GM10248 (cell line): ENCODE measurements at places on chromosomes 11 and 22.

- DNase-seq = no peak
Observed at GRCh38 chr22:27399161-27399560, 402.4 kb downstream of the MN1 start.

DNA sequence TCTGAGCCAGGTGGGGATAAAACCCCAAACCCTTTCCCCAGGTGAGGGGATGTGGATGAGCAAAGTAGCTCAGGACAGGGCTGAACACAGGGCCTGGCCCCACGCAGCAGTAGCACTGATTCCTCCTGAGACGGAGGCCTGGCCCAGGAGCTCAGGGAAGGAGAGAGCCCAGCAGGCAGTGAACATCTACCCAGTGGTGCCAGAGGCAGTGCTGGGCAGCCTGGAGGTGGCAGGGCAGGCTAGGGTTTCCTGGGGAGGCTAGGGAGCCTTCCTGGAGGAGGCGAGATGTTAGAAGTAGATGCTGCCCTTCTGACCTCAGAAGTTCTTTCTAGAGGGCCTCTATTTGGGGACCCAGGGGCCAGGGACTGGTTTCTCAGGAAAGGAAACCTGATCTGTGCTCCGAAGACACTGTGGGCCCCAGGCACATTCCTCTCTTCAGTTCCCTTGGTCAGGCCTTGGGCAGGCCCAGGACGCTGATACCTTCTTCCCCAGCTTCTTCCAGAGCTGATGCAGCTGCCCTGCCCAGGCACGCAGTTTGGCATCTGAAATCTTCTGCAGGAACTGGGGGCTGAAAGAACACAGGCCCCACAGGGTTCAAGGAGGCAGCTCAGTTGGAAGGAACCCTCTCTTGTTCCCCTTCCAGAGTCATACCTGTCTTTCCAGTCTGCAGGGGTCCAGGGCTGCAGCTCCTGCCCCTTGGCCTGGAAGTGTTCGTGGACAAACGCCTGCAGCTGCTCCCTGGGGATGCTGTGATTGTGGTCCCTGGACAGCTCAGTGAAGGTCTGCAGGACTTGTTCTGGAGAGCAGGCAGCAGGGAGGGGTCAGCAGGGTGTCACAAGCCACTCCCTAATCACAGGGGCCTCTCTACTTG lies 16.8 kb downstream of the TREH start:
- no peak for DNase-seq

- no peak for DNase-seq
Observed at GRCh38 chr11:1437500-1437899, 47.8 kb downstream of the BRSK2 start.

DNA sequence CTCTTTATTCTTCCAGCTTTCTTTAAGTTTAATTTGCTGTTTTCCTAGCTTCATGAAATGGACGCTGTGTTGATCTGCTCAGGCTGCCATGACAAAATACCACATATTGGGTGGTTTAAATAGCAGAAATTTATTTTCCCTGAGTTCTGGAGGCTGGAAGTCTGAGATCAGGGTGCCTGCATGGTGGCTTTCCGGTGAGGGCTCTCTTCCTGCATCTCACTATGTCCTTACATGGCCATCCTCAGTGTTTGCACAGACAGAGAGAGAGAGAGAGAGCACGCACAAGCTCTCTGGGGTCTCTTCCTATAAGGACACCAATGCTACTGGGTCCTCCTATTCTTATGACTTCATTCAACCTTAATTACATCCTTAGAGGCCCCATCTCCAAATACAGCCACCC lies 28.7 kb downstream of the MCAM start:
- no peak for DNase-seq

GRCh38 chr11:114653148-114653547 lies 25.2 kb upstream of the NXPE2 start:
- DNase-seq = no peak

GRCh38 chr11:14029971-14030920 lies 67.7 kb downstream of the SPON1 start:
- DNase-seq = no peak

DNA sequence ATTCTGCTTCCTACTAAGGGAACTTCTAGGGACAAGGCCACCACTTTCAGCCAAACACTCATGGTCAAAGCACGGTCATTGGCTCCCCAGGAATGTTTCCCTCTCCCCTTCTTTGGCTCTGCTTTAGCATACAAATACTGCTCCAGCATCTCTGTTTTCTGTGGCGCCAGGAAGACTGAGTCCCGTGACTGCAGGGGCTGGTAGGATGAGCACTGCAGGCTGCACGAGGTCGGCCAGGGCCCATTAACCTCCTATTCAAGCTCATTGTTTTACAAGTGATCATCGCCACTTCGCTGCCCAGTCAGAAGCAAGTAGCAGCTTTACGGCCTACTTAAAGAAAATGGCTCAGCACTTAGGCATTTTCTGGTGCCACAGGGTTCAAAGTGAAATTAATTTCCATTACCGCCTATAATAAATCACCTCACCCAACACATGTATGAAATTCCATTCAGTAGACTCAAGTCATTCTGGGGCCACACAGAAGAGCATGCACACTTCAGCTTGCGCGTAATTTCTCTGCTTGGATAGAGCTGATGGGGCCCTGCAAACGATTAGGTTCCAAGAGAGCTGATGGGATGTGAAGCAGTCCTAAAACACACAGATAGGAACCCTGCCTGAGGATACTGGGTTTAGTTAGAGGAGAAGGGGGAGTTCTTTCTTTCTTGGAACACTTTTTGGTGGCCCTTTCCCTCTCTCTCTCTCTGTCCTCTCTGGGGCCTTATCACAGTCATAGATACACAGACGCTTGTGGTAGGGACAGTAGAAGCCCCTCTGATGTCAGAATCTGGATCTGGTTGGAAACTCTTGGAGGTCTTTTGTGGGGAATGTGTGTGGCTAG lies 173.7 kb downstream of the KIF18A start:
- no peak for DNase-seq
